ENCODE measurements at places on chromosomes 5 and 9.
A peak's percentile ranks its signal among the peaks of the same experiment; 100 is the strongest.

- no peak for DNase-seq
Observed at GRCh38 chr9:105836936-105837660, 142.8 kb downstream of the TMEM38B start.

- DNase-seq = peak; percentile 33
Observed at GRCh38 chr9:98972716-98973115, 29.0 kb downstream of the COL15A1 start.

DNA sequence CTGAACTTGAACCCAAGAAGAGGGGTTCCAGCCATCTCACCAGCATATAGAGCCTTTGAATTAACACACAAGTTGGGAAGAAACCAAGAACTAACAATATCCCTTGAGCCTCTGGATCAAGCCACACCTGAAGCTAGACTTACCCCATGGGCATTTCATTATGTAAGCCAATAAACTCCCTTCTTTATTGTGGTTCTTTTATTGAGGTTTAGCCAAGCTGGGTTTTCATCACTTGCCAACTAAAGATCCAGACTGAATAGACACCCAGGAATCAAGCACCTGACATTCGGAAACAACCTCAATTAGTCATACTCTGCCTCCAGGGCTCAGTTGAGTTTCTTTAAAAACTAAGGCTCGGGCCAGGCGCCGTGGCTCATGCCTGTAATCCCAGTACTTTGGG is 226.7 kb downstream of the AGTPBP1 start:
- DNase-seq = no peak

- DNase-seq = no peak
Observed at GRCh38 chr9:115422932-115423440, 305.0 kb upstream of the TNC start.

- DNase-seq = no peak
Observed at GRCh38 chr9:27732494-27732893, 159.2 kb upstream of the C9orf72 start.

DNA sequence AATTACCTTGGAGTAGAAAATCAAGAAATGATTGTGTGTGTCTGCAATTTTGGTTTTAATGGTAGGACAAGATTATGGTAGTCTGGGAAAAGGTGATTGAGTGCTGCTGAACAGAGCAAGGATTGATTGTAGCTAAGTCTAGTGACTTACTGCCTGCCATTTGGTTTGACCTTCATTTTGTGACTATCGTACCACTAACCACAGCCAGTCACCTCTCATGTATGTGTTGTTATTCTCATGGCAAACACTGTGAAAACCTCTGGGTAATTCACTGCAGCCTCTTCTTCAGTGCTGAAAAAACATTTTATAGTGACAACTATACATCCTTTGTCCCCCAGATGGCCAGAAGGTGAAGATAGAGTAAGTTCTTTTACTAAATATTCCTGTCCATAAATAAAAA is 37.5 kb downstream of the CTNNA1 start:
- DNase-seq = no peak

GRCh38 chr5:5287419-5287818 is 135.1 kb upstream of the ICE1 start:
- no peak for DNase-seq

GRCh38 chr5:116865651-116866050 is 291.0 kb upstream of the SEMA6A start:
- no peak for DNase-seq
